Melanocyte of skin (primary cell): ENCODE measurements at places on chromosomes 12 and 14. TPM values are rescaled to one million over a fixed set of nuclear protein-coding genes. Genes with fewer than 3 reads are reported as not detected.

SDR9C7 gene
- not detected in 2 replicates for total RNA-seq

RIN3 gene
- total RNA-seq = 15.1 and 19.6 TPM in 2 replicates

CLEC6A gene
- not detected in 2 replicates for total RNA-seq

AQP6 gene
- not detected in 2 replicates for total RNA-seq

WNT1 gene
- not detected in 2 replicates for total RNA-seq

FAM186B gene
- total RNA-seq = 1.00 and 2.0 TPM in 2 replicates

ESRRB gene
- 0.34 TPM in 1 of 2 replicates, not detected in the other for total RNA-seq

RNU4-1 gene
- under 0.01 TPM in 2 replicates for total RNA-seq

MIP gene
- not detected in 2 replicates for total RNA-seq

P2RX4 gene
- total RNA-seq = 27.5 and 28.0 TPM in 2 replicates

GSKIP gene
- total RNA-seq = 26.5 and 33.8 TPM in 2 replicates

TCL1A gene
- not detected in 2 replicates for total RNA-seq

PAH gene
- total RNA-seq = not detected in 2 replicates

CFAP54 gene
- total RNA-seq = 0.15 and 0.33 TPM in 2 replicates

SFSWAP gene
- total RNA-seq = 26.3 and 29.3 TPM in 2 replicates

NUBPL gene
- total RNA-seq = 10.3 and 14.8 TPM in 2 replicates

BATF gene
- total RNA-seq = 3.4 and 7.0 TPM in 2 replicates

MYF5 gene
- total RNA-seq = not detected in 2 replicates

RNASE3 gene
- total RNA-seq = not detected in 2 replicates

SLC38A4 gene
- 0.36 TPM in 1 of 2 replicates, not detected in the other for total RNA-seq

DBX2 gene
- total RNA-seq = not detected in 2 replicates

PPFIA2 gene
- total RNA-seq = 0.34 and 2.2 TPM in 2 replicates

L2HGDH gene
- 6.5 and 10.5 TPM in 2 replicates for total RNA-seq

POTEG gene
- total RNA-seq = not detected in 2 replicates

SRRM4 gene
- under 0.01 TPM in 1 of 2 replicates, not detected in the other for total RNA-seq

TPH2 gene
- not detected in 2 replicates for total RNA-seq

SERPINA9 gene
- not detected in 2 replicates for total RNA-seq

ZNF891 gene
- 0.69 and 1.5 TPM in 2 replicates for total RNA-seq

PPM1H gene
- 39.6 and 76.8 TPM in 2 replicates for total RNA-seq

LBHD2 gene
- not detected in 2 replicates for total RNA-seq

GLS2 gene
- not detected in 2 replicates for total RNA-seq

STXBP6 gene
- total RNA-seq = 8.6 and 25.4 TPM in 2 replicates

KLHDC1 gene
- total RNA-seq = 2.0 and 3.0 TPM in 2 replicates
